LHCN-M2 (cell line): ENCODE measurements at places on chromosomes 3 and 15. TPM values are rescaled to one million over a fixed set of nuclear protein-coding genes. Genes with fewer than 3 reads are reported as not detected.

The SI gene
- not detected in 2 replicates for total RNA-seq

The ASB7 gene
- total RNA-seq, result 8.5 and 11.0 TPM in 2 replicates

The SLC15A2 gene
- 0.06 and 0.11 TPM in 2 replicates for total RNA-seq

The KIF15 gene
- total RNA-seq, result 21.5 and 25.9 TPM in 2 replicates

The CAPN3 gene
- total RNA-seq, result 0.17 and 0.77 TPM in 2 replicates

The ST3GAL6 gene
- total RNA-seq, result 0.63 and 3.8 TPM in 2 replicates

The GOLGA8S gene
- total RNA-seq, result 0.06 TPM in 1 of 2 replicates, not detected in the other

The TAGLN3 gene
- not detected in 2 replicates for total RNA-seq

The SPINK8 gene
- total RNA-seq, result not detected in 2 replicates

The AP3B2 gene
- total RNA-seq, result 0.40 and 0.45 TPM in 2 replicates

The NAALADL2 gene
- total RNA-seq, result 4.8 and 6.8 TPM in 2 replicates

The ZNF445 gene
- 4.9 and 6.3 TPM in 2 replicates for total RNA-seq

The RNF168 gene
- 14.9 and 15.1 TPM in 2 replicates for total RNA-seq

The TGM5 gene
- 0.64 TPM in 1 of 2 replicates, not detected in the other for total RNA-seq

The TMEM158 gene
- total RNA-seq, result 178 and 181 TPM in 2 replicates

The GOLGA8Q gene
- 0.77 and 1.2 TPM in 2 replicates for total RNA-seq

The CLDN18 gene
- total RNA-seq, result 0.06 TPM in 1 of 2 replicates, not detected in the other

The ALAS1 gene
- 44.2 and 57.9 TPM in 2 replicates for total RNA-seq

The FBN1 gene
- 109 and 128 TPM in 2 replicates for total RNA-seq

The NPAP1 gene
- not detected in 2 replicates for total RNA-seq

The ITIH1 gene
- total RNA-seq, result not detected in 2 replicates

The ZNF662 gene
- total RNA-seq, result 1.3 and 1.4 TPM in 2 replicates

The FOXB1 gene
- total RNA-seq, result not detected in 2 replicates

The ULK4 gene
- total RNA-seq, result 7.0 and 8.7 TPM in 2 replicates

The NBEAL2 gene
- 2.1 and 2.2 TPM in 2 replicates for total RNA-seq

The C3orf85 gene
- total RNA-seq, result not detected in 2 replicates
